ENCODE measurements at places on chromosomes 12 and 14.

- DNase-seq = no peak
These were observed 34.2 kb upstream of the PPP1R13B start for GRCh38 chr14:103881268-103882201.

- no peak for DNase-seq
These were observed 48.4 kb downstream of the DCAF4 start for GRCh38 chr14:72974661-72975060.

DNA sequence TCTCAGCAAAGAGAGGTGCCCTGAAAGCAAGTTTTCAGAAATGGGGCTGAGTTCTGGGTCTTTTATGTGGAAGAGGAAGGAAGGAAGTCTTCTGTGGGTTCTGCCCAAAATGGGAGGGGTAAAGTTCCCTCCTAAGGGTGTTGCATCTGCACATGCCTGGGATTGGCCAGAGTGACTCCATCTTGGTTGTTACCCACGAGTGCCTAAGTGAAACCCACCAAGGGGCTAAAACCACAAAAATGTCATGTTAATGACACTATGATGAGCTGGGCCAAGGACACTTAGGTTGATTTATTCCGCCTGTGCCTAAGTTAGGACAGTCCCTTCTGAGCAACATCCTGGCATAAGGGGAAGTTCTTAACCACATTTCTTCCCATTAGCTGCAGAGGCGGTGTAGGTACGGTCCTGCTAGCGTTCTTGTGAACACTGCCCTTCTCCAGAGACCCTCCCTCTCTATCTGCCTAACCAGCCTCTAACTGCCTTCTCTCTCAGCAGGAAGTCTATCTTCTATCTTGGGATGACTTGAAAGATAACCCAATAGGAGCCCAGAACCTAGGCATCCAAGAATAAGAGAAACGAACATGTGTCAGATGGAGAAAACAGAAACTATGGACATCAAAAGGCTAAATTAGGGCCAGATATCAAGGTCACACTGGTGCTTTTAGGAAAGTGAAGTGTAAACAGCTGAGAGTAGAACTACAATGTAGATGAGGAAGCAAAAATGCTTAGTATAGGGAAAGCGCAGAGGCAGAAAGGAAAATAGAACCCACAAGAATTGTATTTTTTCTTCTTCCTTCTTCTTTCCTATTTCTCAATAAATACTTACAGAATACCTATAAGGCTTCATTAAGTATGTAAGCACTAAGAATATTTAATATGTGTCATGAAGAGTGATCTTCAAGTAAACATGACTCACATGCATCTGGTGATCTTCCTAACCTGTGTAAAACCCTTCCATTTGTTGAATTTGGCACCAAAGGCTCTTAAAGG lies 104.2 kb upstream of the AMN1 start:
- DNase-seq = no peak

GRCh38 chr12:107368586-107368985 lies 275.2 kb upstream of the CRY1 start:
- no peak for DNase-seq

GRCh38 chr12:62726471-62726980 lies 208.4 kb downstream of the PPM1H start:
- DNase-seq = no peak
